HFFc6 (cell line): ENCODE measurements at places on chromosomes 6 and 20.
A peak's percentile ranks its signal among the peaks of the same experiment; 100 is the strongest.

GRCh38 chr6:142698751-142699150 is 246.2 kb downstream of the HIVEP2 start:
- DNase-seq = no peak

GRCh38 chr6:5665173-5665572 is 341.6 kb downstream of the NRN1 start:
- DNase-seq = no peak

DNA sequence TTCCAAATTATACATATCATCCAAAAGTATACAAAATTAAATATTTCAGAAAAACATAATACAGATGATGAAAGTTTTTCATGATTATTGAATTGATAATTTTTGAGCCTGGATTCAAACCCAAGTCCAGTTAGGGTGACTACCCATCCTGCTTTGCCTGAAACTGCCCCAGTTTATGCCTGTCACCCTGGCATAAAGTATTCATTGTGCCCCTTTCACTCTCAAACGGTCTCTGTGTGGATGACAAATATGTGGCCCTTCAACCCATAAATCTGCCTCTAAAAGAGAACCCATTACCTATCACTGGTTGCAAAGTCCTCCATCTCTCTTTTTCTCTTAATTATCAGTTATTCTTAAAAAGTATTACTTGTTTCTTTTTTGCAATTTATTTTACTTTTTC is 553.7 kb upstream of the JARID2 start:
- no peak for DNase-seq

GRCh38 chr6:158131926-158132325 is 36.1 kb downstream of the SERAC1 start:
- peak; percentile 6 for DNase-seq

DNA sequence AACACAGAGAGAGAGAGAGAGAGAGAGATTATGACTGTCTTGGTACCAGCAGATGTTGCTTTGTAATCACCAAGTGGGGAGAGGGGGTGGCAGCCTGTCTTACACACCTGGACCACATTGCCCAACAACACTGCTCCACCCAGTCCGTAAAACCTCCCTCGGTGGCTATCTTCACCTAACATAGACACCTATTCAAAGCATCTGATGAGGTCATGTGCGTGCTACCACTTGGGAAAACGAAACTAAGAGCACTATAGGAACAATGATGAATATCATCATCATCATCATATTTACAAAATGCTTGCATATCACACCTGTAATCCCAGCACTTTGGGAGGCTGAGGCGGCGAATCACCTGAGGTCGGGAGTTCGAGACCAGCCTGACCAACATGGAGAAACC is 24.1 kb upstream of the SALL4 start:
- no peak for DNase-seq

- no peak for DNase-seq
Measured at GRCh38 chr6:91267246-91267645, 680.4 kb upstream of the MAP3K7 start.

GRCh38 chr20:12570371-12570770 is 438.4 kb upstream of the SPTLC3 start:
- no peak for DNase-seq

DNA sequence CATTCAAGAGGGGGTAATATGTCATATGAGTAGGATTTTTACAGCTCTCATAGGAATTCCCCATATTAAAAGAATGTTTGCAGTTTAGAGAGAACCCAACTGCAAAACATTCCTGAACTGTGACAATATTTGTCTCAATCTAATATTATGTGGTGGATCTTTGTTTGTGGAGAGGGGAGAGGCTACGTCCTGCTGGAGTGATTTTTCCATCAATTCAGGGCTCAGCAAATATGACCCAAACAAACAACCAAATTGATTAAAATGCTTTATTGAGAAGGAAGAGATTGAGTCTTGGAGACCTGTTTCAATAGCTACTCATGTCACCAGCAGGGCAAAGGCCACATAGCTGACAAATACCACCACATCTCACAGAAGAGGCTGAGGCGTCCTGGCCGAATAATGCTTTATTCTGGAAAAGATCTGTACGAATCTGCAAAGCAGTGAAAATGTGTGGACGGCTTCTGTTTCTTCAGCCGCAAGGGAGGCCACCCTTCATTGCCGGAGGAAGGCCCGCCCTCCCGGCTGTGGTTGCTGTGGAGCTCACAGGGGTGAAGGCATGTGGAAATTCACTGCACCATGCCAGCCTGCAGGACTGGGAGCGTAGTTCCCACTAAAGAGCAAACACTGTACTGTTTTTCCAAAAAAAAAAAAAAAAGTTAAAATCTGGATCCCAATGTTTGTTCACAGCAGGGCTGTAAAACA is 89.7 kb upstream of the QKI start:
- no peak for DNase-seq

- DNase-seq = no peak
Measured at GRCh38 chr20:33202451-33202850, 14.7 kb upstream of the BPIFA3 start.

- no peak for DNase-seq
Measured at GRCh38 chr6:122653094-122653493, 42.9 kb downstream of the PKIB start.
